CD4-positive, alpha-beta T cell treated with Interleukin-4 for 4 hours (primary cell): ENCODE measurements at places on chromosomes 12 and 14.

- DNase-seq: no peak
These were observed 8.9 kb downstream of the DCP1B start for GRCh38 chr12:1995205-1995896.

- DNase-seq: no peak
These were observed 105.2 kb downstream of the GARIN6 start for GRCh38 chr12:99752740-99753139.

- peak; percentile 33 for DNase-seq
These were observed 77.7 kb downstream of the SLC15A4 start for GRCh38 chr12:128745772-128746689.

DNA sequence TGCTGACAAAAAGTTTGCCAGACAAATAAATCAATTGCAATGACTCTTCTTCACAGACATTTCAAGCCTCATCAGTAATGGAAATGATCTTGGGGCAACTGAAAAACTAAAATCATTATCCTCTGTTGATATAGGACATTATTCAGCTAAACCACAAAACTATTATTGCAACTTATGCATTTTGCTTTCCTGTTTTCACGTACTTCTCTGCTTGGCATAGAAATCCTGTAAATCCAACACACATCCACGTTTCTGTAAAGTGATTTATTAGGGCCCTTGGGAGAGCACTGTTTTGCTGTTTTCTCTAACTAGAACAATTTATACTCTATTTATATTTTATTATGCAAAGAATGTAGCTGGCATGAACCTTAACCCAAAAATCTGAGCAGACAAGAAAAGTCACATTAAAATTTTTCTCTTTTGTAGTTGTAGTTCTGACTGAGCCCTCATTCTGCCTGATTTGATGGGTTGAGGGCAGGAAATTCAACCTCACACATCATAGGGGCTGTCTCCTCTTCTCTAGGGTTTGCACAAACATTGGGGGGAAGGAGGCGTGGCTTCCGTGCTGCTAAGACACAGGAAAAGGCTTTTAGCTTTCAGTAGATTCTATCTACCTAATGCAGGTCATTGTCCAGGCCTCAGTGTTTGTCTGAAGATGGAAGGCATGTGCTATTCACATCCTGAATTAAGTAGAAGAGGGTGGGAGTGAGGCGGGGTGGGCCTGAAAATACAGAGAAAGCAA, 11.5 kb upstream of the NUP107 start:
- peak; percentile 78 for DNase-seq

DNA sequence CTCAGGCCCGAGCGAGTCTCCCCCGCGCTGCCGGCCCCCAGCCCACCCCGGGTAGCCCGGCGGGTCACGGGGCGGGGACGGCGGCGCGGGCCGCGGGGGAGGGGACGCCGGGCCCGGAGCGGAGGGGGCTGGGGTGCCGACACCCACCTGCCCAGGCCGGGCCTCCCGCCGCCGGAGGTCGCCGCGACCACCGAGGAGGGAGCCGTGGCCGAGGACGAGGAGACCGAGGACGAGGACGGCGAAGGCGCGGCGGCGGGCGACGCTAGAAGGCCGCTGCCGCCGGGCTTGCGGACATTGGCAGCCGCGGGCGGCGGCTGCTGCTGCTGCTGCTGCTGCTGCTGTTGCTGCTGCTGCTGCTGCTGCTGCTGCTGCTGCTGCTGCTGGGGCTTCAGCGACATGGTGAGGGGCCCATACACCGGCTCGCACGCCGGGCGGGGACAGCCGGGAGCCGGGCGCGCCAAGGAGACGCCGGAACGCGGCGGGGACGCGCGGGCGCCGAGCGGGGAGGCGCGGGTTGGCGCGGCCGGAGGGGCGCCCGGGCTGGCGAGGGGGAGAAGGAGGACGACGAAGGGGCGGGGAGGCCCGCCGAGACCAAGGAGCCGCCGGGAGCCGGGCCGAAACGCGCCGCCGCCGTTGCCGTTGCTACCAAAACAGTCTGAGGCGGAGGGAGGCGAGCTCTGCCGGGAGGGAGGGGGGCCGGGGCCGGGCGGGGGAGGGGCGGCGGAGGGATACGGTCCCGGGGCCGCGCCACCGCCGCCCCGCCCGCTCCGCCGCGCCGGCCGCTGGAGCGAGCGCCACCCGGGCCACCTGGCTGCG, at the start of gene ATXN2:
TSS of gene ATXN2 (minus strand) at position 679 of the 816 bp plus-strand sequence. CDS start at position 398, 281 bp downstream.
- DNase-seq: peak; percentile 63

- DNase-seq: no peak
These were observed 77.8 kb upstream of the CPNE8 start for GRCh38 chr12:38983117-38983571.

- no peak for DNase-seq
These were observed 104.5 kb downstream of the NT5DC3 start for GRCh38 chr12:103736572-103736971.

DNA sequence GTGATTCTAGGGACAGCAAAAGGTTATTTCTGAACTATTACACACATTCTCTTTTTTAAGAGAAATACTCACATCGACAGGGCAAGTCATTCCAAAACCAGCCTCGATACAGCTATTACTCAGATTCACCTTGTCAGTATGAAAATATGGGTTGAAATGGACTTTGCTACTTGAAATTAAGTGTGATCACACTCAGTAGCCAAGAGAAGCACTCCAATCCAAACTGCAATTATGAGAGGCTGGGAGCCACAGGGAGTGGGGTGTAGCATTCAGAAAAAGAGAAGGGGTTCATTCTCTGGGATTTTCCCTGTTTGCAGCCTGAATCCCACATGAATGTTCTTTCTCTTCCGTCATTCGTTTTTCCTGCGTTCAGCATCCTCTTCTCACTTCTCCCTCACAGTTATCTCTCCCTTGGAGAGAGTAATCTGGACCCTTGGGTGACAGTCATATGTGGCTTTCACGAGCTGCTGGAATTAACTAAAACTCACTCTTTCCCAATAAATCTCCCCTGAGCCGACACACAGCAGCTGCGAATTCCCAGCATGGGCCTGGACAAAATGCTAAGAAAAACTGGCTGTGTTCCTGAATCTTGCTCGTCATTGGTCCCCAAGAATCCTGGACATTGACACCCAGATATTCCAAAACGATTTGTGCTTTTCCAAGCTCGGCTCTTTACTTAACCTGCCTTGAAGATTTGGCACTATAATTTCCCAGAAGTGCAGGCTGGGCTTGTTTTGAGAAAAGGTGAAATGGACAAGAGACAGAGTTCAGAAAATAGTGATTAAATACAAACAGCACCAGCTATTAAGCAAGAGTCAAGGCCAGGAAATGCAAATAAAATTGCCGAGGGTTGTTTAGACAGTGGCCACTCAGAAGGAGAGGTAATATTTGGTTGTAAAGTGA, 199.5 kb upstream of the PLEKHG7 start:
- DNase-seq: no peak

GRCh38 chr14:51487848-51488247, 163.9 kb upstream of the FRMD6 start:
- no peak for DNase-seq

DNA sequence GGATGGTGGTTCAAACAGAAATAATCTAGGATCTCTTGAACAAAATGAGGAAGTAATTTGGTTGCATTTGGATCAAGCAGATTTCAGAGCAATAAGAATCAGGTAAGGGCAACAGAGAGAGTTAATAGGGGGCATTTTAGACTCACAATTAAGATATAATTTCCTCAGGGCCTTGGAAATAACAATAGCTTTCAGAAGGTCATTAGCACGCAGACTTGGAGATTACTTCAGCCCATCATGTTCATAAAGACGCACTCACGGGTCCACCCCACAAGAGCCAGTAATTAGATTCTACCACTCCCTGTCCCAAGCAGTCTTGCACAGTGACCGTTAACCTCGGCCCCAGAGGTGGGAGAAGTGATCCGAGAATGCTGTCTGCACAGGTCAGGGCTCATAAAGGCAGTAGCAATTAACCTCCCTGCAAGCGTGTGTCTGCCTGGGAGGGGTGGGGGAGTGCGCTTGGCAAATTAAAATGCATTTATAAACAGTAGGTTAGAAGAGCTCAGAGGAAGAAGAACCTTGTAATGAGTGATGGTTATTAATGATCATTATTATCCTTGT, 125.7 kb upstream of the CCDC196 start:
- no peak for DNase-seq

GRCh38 chr12:3571323-3571722, 80.3 kb downstream of the PRMT8 start:
- DNase-seq: no peak
